ENCODE measurements at places on chromosomes 2 and 18.

DNA sequence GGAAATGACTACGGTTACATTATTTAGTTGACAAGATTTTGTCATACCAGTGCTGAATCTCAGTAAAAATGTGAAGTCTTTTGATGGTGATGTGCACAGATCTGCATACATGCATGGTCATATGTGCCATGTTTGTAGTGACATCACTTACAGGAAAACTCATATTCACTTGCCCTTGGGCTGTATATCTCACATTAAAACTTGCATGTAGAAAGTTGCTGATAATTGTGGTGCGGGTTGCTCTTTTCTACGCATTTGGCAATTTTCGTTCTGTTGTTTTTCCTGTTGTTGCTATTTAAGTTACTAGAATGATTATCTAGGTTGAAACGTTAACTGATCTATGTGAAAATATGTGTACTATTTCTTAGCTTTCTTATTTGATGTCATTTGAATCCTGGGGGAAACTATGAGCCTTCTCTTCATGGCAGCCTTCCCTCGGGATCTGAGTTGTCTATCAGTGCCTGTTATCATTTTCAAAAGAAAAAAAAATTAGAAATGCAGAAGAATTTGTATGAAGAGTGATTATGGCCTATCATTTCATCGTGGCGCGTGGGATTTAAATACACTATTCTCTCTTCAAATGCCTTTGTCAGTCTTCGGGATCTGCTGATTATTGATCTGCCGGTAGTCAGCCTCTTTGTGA lies 296.6 kb downstream of the TMX3 start:
- no peak for DNase-seq

DNA sequence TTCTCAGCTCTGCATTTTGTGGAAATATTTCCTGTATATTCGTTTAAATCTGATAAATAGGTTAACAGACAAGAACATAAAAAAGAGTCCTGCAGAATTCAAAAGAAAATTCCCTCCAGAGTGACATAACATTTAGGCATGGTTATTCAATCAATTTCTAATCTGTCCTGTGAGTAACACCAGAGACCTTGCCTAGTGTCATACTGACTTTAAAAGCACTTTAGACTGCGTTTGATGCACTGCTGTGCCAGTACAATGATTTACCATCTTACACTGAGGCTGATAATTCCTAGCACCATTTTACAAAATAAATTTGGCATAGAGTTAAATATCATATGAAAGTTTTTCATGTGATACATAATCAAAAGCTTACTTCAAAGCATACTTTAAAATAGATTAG lies 35.5 kb upstream of the CALCRL start:
- DNase-seq, result no peak

- DNase-seq, result no peak
These were observed 7.0 kb downstream of the EVX2 start for GRCh38 chr2:176076796-176077195.

GRCh38 chr2:26086155-26086637 lies 52.3 kb downstream of the RAB10 start:
- DNase-seq, result peak; percentile 59

- no peak for DNase-seq
These were observed 80.7 kb upstream of the ITGA4 start for GRCh38 chr2:181376442-181376841.

- DNase-seq, result no peak
These were observed 24.5 kb upstream of the PPP4R1 start for GRCh38 chr18:9638886-9639285.

GRCh38 chr2:201580486-201580885 lies 62.8 kb downstream of the TMEM237 start:
- DNase-seq, result peak; percentile 79

GRCh38 chr2:176747506-176747905 lies 465.1 kb upstream of the HNRNPA3 start:
- DNase-seq, result peak; percentile 50

- DNase-seq, result no peak
These were observed 81.5 kb upstream of the DAPL1 start for GRCh38 chr2:158713523-158714138.

DNA sequence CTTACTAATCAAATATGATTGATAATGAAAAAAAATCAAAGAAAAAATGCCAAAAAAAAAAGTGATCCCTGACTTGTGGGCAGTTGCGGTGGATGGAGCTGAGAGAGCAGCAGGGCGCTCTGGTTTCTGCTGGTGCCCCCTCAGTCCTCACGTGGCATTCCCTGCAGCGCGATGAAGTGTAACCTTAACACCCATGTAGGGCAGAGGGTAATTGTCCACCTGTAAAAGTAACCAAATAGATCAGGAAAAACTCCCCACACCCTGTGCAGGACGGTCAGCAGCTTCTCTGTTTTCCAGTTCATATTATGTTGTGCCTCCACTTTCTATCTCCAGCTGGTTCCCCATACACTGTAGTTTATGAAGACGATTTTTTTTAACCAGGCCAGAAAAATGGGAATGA lies 25.0 kb downstream of the COA5 start:
- no peak for DNase-seq

- no peak for DNase-seq
These were observed 107.8 kb downstream of the ZNF521 start for GRCh38 chr18:25244170-25244569.

GRCh38 chr2:102139851-102140250 lies 2.7 kb upstream of the IL1R1 start:
- peak; percentile 71 for DNase-seq

DNA sequence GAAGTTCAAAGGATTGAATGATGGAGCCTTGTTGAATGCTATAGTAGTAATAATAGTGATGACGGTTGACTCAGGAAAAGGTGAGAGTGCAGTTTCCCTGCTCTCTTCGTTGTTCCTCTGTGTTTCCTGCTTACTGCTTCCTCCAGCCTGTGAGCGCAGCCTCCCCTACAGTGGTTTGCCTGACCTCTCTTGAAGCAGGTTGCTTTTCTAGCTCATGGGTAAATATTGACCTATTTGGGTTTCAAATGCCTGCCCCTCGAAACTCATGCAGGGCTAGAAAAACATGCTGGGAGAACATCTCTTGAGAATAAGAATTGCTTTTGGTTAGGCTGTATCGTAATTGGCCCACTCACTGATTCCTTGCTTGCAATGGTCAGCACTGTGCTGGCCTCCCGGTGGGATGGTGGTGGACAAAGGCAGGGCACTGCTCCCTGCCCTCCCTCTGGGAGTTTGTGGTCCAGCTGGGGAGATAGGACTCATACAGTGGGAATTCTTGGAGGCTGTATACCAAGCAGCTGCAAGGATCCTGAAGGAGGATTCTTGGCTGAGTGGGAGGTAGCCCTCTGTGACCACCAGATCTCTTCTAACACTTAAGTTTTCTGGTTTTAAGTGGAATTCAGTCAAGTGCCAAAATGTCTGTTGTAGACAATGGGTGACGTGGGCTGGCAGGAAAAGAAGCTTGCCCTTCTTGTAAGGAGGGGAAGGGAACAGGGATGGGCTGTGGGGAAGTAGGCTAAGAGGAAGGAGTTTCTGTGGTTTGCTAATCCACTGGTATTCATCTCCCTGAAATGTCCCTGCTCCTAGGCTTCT lies 5.4 kb upstream of the RNF181 start:
- DNase-seq, result peak; percentile 93

GRCh38 chr2:217064234-217065011 lies 204.6 kb upstream of the TNP1 start:
- DNase-seq, result peak; percentile 58

GRCh38 chr2:181258720-181259119 lies 198.5 kb upstream of the ITGA4 start:
- DNase-seq, result peak; percentile 96

- DNase-seq, result peak; percentile 42
These were observed 157.6 kb downstream of the ATAD2B start for GRCh38 chr2:23769364-23769763.

GRCh38 chr2:171447675-171448074 lies 13.6 kb downstream of the DCAF17 start:
- DNase-seq, result no peak

DNA sequence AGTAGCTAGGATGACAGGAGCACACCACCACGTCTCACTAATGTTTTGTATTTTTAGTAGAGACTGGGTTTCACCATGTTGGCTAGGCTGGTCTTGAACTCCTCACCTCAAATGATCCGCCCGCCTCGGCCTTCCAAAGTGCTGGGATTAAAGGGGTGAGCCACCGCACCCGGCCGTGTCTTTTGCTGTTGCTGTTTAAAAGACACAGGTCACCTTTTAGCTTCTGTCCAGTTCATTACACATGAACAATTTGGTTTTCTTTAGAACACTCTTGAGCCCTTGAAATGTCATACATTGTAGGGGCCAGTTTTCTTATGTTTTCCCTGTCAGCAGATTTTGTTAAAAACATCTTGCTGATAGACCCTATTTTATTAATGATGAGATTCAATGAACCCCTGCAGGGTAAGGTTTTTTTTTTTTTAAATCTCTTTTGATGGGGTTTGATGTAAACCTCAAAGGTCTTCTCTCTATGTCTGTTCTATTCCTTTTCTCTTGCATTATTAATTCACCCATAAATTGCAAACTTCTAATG lies 61.0 kb upstream of the AGPS start:
- DNase-seq, result no peak

GRCh38 chr2:13654416-13654815 lies 937.7 kb downstream of the TRIB2 start:
- no peak for DNase-seq

- DNase-seq, result peak; percentile 80
These were observed 35.9 kb upstream of the MYO1B start for GRCh38 chr2:191209340-191209739.

GRCh38 chr18:8435376-8435775 lies 173.9 kb upstream of the RAB12 start:
- no peak for DNase-seq

DNA sequence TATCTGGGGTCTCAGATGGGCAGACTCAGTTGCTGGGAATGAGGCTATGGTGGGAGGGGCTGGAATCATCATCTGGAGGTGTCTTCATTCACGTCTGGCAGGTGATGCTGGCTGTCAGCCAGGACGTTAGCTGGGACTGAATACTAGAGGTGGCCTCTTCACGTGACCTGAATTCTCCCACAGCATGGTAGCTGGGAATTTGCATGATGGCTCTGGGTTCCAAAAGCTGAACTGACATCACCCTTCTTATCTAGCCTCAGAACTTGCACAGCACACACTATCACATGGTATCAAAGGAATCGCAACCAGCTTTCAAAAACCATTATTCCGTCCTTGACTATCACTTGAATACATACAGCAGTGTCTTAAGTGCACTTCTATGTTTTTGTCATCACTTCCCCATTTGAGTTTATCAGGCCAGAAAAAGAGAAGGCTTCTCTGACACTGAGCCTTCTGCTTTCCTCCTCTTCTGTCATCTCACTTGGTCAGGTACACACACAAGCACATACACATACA lies 53.0 kb upstream of the LRP2 start:
- no peak for DNase-seq

- peak; percentile 95 for DNase-seq
These were observed 113.0 kb upstream of the COPS8 start for GRCh38 chr2:236972491-236973342.

GRCh38 chr18:1495387-1495786 lies 590.7 kb downstream of the ADCYAP1 start:
- DNase-seq, result no peak

- no peak for DNase-seq
These were observed 37.3 kb downstream of the EMX1 start for GRCh38 chr2:72954376-72955227.

DNA sequence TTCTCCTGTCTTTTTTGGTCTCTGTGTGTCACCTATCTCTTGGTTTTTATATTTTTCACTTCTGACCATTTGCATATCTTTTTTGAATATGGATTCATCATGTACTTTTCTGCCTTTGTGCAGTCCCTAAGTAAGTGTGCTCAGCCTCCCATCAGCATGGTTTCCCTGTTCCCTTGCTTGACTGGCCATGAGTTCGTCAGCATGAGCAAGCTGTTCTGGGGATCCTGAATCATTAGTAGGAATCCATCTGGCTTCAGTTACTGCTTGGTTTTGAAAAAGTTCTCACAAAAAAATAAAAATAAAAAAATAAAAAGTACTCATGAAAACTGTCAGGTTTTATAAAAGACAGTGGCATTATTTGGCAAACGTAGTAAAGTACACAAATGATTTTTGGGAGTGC lies 144.1 kb downstream of the NCOA1 start:
- peak; percentile 48 for DNase-seq

DNA sequence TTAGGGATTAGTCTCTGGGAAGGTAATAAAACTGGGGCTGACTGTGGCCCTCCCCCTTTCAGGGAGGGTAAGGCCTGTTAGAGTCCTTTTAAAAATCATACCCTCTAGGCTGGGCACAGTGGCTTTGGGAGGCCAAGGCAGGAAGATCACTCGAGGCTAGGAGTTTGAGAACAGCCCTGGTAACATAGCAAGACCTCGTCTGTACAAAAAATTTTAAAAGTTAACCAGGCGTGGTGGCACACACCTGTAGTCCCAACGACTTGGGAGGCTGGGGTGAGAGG lies 118.7 kb downstream of the STPG4 start:
- no peak for DNase-seq

GRCh38 chr2:228846161-228846560 lies 424.9 kb downstream of the PID1 start:
- DNase-seq, result no peak

- no peak for DNase-seq
These were observed 339.8 kb downstream of the CYP26B1 start for GRCh38 chr2:71807581-71808451.

DNA sequence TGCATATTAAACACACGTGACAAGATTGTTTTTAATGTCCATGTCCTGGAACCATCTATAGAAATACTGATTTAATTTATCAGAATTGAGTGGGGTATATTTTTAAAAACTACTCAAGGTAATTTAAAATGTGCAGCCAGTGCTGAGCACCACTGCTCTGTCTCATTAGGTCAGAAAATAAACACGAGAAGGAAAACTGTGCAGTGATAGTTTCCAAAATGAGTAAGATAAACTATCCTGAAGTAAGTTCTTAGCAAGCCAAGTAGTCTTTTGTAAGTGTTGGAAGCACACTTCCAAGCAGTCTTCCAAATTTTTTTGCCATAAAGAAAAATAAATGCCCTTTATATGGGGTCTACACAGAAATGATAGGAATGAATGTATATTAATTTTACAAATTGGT lies 93.8 kb upstream of the DNAJC10 start:
- no peak for DNase-seq

DNA sequence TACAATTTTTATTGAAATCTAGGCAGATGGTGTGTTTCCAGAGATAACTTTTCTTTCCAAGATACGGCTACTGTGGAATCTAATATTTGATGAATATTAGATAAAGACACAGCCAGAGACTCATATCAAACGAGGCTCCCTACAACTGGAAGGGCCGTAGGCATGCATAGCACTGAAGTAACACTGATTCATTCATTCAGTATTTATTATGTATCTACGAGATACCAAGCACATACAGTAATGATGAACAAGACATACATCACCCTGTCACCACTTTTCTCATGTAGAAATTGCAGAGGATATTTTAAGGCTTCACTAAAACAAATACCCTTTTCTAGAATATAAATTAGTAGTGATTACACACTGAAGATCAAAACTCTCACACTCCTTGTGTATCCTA lies 74.5 kb downstream of the KCTD18 start:
- DNase-seq, result peak; percentile 76

All from fibroblast of skin of abdomen (primary cell).